SK-N-SH (cell line): ENCODE measurements at places on chromosomes 2 and 18.

- no peak for DNase-seq
Observed at GRCh38 chr2:226307487-226308322, 491.9 kb downstream of the IRS1 start.

DNA sequence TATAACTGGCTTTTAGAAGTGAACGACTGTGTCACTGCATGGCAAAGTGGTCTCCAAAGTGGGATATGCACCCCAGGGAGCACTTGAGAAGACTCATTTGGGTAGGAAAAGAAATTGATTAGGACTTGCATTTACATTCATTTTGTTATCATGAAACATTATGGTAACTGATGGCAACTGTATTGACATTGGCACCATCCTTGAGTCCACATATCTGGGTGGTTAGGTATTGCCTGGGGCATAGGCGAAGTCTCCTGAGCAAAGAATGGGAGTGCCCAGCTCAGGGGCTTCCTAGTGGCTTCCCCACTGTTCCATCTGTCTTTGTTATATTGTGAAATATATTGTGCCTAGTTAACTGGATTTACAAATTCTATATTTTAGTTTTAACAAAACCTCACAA, 29.2 kb downstream of the SPATS2L start:
- DNase-seq, result no peak

- DNase-seq, result no peak
Observed at GRCh38 chr18:55857409-55857808, 269.4 kb upstream of the TCF4 start.

DNA sequence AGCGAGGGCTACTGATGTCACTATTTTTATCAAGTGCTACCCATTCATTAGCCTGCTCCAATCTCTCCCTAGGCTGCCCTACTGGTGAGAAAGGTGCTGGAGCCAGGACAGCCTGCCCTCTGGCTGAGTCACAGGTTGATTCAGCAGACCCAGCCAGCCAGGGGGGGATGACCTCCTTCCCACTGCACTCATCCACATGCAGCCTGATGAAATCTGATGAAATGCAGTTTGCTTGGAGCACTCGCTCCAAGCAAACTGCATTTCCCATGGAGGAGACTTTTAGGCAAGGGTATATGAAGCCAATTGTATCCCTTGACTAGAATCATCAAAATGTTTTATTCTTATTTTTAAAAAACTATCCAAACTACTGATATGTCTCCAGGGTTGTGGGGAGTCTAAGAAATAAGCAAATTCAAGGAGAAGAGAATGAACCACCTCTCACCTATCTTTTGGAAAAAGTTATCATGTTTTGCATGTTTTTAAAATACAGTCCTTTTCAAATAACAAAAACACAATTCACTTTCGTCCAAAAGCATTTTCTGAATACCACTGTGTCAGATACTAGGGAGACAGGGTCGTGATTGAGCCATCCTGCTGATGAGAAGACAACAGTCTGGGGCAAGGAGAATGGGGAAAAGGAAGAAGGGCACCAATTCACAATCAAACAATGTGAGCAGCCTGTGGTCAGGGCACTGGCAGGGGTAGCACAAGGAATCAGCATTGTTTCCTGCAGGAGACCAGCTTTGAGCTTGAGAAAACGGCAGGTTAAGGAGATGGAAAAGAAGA, 128.3 kb downstream of the AFF3 start:
- DNase-seq, result peak; percentile 58

DNA sequence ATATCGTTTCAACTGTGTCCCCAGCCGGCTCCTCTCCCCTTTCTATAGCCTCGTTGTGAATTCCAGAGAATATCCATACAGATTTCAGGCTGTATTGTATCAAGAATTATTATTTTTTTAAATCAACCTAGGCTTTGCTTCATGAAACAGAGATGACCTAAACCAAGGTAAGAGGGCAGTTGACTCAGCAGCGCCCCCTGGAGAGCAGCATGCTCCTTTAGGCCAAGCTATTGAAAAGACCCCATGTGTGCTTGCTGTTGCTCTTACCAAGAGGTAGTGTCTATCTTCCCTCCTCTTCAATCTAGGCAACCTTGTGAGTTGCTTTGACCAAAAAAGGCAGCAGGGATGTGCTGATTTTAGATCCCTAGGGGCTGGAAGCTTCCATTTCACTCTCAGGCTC, 426.7 kb upstream of the SMIM21 start:
- no peak for DNase-seq

DNA sequence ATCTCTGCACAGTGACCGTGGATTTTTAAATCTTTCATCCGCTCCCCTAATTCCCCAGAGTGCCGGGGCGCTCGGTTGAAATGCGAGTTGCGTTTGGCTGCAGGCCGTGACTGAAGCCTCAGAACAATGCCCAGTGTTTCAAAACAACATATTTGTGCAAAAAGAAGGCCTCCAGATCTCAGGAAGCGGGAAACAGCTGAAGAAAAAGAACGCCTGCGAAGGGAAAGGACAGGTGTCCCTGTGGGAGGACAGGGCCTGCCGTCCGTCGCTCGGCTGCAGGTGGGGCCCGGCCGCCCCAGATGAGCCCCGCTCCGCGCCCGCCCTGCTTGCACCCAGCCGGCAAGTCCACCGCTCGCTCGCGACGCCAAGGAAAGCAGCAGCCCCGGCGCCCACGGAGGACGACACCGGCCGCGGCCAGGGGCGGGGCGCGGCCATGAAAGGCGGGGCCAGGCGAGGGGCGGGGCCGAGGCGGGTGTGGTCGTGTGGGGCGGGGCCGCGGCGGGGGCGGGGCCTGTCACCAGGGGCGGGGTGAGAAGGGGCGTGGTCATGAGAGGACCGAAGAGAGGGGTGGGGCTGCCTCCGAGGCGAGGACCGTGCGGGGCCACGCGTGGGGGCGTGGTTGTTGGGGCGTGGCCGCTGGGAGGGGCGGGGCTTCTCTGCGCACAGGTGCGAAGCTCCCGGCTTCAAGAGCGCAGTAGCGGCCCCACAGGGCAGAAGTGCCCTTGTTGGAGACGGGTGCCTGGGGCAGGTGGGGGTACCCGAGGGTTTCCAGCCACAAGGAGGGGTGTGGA, 17.6 kb upstream of the BOK start:
- DNase-seq, result peak; percentile 90

- no peak for DNase-seq
Observed at GRCh38 chr2:100283724-100284501, 38.4 kb downstream of the LONRF2 start.

DNA sequence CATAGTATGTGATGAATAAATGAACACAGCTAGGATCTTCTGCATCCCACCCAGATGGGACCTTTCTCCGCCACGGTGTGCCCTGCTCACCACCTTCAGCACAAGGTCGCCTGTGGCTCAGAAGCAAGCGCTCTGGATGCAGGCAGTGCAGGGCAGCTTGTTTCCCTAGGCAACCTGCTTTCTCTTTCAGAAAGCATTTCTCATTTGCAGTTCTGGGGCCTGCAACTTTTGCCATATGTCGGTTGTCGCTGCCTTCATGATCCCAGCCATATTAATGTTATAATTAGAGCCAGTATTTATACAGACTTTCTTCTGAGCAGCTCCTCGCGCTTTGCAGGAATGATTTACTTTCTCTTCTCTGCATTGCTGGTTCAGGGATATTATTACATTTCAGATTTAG, 692.8 kb downstream of the RNF144A start:
- DNase-seq, result peak; percentile 27

DNA sequence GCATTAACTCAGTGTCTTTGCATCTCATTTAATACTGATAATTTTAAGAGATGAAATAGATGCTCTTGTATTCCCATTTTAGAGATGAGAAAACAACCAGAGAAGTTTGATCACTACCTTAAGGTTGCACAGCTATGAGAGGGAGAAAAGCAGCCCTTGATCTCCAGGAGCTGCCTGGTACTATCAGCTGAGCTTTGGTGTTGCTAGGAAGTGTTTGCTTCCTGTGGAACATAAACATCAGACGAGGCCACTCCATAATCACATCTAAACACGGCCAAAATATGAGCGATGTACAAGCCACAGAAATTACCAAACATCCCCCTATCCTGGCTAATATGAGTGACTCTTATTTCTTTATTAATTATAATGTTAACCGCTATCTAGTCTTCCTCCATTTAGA, 620 bp upstream of the WDFY1 start:
- DNase-seq, result no peak

GRCh38 chr2:100408104-100408503, 9.4 kb downstream of the CHST10 start:
- DNase-seq, result no peak

DNA sequence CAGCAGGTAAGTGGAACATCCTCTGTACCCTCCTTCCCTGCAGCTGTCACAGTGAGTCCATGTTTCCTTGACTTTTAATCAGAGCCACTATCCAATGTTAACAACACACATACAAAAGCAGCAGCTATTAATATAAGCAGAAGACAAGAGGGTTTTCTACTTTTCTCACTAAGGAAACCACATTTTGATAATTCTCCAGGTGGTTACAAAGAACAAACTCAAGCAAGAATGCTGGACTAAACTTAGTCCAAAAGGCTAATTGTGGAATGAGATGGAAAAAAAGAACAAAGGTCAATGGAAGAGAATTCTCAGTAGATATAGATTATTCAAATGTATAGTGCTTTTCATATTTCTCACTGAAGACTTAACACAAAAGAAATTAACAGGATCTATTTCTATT, 176.9 kb upstream of the SLC39A10 start:
- DNase-seq, result no peak

DNA sequence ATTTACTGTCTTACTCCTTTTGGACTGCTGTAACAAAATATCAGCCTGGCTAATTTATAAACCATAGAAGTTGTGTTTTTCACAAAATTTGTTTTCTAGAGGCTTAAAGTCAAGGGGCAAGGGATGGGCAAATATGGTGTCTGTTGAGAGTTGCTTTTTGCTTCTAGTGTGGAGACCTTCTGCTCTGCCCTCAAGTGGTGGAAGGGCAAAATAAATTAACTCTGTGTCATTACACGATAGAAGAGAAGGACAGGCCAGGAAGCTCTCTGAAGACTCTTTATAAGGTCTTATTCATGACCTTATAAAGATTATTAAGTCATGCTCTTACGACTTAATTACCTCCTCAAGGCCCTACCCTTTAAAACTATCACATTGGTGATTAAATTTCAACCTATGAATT, 181.2 kb upstream of the LRATD1 start:
- DNase-seq, result no peak

DNA sequence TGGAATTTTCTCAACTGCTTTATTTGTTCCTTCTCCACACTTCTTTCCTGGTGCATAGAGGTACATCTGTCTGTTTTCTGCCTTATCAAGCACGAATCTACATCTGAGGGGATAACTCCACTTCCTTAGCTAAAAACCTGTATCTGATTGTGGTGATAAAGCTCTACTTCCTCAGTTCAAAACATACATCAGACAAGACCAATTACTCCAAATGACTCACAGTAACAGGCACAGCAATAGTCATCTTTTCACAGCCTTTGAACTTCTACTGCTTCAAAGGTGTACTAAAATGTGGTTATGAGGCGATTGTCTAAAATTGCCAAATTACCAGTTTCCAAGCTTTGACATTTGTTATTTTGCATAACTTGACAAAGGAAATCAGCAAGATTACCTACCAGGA, 803.6 kb upstream of the ZEB2 start:
- no peak for DNase-seq

DNA sequence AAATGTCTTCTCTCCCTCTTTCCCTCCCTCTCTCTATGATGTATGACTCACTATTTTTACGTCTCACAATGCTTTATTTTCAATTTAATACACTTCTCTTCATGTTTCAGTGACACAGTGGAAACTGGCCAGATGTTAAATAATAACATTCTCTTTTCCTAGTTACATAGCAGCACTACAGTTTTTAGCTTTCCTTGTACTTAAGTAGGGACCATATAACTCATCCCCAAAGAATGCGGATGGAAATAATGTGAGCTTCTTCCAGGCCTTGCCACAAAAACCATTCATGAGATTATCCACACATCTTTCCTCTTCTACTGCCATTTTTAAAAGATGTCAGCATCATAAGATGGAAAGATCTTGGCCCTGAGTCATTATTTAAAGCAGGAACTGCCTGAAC, 789.4 kb downstream of the LRP1B start:
- no peak for DNase-seq

DNA sequence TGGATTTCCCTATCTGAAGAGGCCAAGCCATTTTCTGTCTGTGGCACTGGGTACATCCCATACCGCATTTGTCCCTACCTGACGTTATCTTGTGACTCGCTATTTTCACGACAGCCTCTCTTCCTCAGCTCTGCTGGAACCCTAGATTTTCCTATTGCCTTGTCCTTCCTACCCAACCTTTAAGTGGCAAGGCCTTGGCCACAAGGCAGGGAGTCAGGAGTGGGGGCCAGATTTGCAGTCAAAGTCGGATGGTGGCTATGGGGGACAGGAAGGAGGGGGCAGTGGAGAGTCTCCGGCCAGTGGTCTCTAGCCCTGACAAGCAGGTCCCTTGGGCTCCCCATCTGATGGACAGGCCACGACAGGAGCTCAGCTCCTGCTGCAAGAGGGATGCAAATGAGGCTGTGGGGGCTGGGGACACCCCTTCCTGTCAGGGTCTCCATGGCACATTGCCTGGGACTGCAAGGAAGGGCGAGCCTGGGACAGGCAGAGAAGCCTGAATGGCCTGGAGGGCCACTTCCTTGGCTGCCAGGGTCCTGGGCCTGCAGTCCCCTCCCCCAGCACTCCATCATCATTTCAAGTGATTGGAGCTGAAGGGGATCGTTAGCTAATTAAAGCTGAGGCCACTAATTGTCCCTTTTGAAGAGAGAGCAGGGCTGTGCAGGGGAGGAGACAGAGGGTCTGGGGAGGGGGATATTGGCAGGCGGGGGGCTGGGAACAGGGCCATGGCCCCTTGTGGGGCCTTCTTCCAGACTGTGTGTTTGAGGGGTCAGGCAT, 6.3 kb upstream of the ECEL1 start:
- no peak for DNase-seq

- DNase-seq, result no peak
Observed at GRCh38 chr2:130825231-130825965, 11.3 kb upstream of the ARHGEF4 start.

DNA sequence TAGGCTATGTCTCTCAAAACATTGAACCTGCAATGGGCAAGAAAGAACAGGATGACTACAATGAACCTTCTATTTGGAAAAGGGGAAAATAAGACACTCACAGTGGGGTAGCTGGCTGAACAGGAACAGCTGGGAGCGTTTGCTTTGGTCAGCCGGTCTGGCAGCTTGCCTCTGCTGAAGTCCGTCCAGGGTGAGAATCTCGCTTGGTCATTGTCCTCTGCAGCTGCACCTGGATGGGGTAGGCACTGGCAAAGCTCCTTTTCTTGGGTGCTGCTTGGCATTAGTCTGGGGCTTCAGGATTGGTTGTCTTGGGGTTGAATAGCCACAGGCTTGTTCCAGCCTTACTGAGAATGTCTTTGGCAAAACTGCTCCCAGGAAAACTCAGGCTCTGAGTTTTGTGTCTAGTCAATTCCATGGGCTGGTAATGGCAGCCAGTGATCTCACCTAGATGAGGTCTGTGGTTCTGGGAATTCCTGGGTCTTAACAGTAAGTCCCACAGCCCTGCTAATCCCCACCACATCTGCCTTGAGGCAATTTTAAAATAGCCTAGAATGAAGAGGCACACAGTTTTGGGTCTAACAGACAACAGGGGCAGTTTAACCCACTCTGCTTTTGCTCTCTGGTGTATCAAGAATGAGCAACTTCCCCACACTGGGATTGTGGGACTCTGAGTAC, 13.4 kb downstream of the NEDD4L start:
- no peak for DNase-seq

- no peak for DNase-seq
Observed at GRCh38 chr2:164782323-164782722, 59.3 kb downstream of the COBLL1 start.
